Karpas-422 (cell line): ENCODE measurements at places on chromosomes 13 and 19. TPM values are rescaled to one million over a fixed set of nuclear protein-coding genes. Genes with fewer than 3 reads are reported as not detected.
A peak's percentile ranks its signal among the peaks of the same experiment; 100 is the strongest.

- DNase-seq: no peak
Observed at GRCh38 chr19:5396096-5396939, 55.7 kb upstream of the PTPRS start.

ZNF358 gene
- not detected in 2 replicates for total RNA-seq

- DNase-seq: no peak
Observed at GRCh38 chr13:50613356-50613831, 230.1 kb downstream of the DLEU7 start.

- DNase-seq: no peak
Observed at GRCh38 chr13:97548138-97548537, 114.2 kb downstream of the RAP2A start.

- DNase-seq: no peak
Observed at GRCh38 chr13:93290503-93290902, 63.9 kb downstream of the GPC6 start.

GRCh38 chr13:46166224-46166584 lies 15.8 kb downstream of the LCP1 start:
- peak; percentile 55 for DNase-seq

GNG7 gene
- 0.19 and 1.3 TPM in 2 replicates for total RNA-seq

DNA sequence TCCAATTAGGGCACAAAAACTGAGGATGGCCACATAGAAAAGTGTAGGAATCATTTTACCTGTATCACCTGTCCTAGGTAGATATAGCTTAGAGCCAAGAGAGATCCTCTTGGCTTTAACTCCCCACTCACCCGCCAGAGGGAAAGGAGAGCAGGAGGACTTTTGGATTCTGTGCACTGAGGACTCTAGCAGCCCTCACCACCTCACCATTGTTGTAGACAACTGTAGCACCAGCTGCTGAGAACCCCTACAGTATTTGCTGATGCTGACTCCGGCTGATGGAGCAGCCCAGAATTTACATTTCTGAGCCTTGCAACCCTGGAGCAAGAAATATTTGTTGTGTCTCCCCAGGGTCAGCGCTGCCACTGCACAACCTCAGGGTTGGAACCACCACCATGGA lies 2044.4 kb downstream of the OLFM4 start:
- DNase-seq: no peak

- DNase-seq: no peak
Observed at GRCh38 chr13:42652642-42653415, 78.9 kb downstream of the TNFSF11 start.

DNA sequence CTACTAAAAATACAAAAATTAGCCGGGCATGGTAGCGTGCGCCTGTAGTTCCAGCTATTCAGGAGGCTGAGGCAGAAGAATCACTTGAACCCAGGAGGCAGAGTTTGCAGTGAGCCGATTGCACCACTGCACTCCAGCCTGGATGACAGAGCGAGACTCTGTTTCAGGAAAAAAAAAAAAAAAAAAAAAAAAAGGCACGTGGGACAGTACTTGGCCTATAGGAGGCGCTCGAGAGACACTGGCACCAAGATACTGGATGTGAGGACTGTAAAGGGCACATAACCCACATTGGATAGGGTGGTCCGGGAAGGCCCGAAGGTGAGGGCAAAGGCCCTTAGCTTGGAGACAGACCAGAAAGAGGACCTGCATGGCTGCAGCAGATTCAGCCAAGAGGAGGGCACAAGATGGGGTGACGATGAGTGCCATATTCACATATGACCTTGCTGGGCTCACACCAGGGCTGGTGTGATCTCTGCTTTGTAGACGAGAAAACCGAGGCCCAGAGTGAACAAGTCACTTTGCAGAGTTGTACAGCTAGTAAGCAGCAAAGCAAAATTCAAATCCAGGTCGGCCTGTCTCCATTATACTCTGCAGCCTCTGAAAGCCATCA lies 89.4 kb downstream of the DPF1 start:
- peak; percentile 87 for DNase-seq

LHFPL6 gene
- total RNA-seq: not detected in 2 replicates

IGFL3 gene
- total RNA-seq: not detected in 2 replicates

GRCh38 chr13:59342400-59342799 lies 821.3 kb downstream of the DIAPH3 start:
- no peak for DNase-seq

- no peak for DNase-seq
Observed at GRCh38 chr13:36919833-36920615, at the start of gene SMAD9. Gene SMAD9 (minus strand): TSS chr13:36920238. CDS start chr13:36879689, 40,549 bp downstream.

C1QTNF9 gene
- total RNA-seq: not detected in 2 replicates

GRCh38 chr13:88622362-88622973 lies 951.3 kb downstream of the SLITRK5 start:
- DNase-seq: no peak

GRCh38 chr19:40612831-40613689 lies 11.9 kb downstream of the LTBP4 start:
- DNase-seq: peak; percentile 70

CYP4F12 gene
- total RNA-seq: not detected in 2 replicates

DNA sequence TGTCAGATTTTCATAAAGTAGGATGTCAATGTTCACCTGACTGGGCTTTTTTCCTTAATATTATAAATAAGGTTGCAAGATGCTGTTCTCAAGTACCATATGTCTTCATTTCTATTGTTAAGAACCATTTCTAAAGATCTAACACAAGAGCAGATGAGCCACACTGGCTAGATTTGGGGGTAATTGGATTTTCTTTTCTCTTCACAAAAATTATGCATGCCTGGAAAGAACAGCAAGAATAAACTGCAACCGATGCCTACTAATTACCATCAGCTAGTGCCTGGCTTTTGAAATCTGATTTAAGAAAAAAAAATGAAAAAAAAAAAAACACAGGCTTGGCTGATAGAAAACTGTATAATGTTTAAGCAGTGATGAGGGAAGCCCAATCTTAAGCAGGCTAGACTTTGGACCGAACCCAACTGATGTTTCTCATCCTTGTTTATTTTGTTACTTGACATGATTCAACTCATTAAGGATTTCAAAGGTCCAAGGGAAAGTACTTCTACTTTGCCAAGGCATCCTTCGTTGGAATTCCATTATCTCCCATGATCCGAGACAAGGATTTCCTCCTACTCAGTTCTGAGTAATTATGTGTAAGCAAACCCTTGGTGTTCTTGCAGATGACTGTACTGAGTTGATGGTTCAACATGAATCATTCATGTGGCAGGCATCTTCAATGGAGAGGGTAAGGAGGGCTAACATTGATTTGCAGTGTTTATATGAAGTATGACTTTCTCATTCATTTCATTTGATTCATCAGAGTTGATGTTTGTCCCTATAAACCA lies 300.5 kb downstream of the SPRY2 start:
- DNase-seq: no peak

GRCh38 chr13:111397202-111397880 lies 76.9 kb downstream of the TEX29 start:
- peak; percentile 21 for DNase-seq

DNA sequence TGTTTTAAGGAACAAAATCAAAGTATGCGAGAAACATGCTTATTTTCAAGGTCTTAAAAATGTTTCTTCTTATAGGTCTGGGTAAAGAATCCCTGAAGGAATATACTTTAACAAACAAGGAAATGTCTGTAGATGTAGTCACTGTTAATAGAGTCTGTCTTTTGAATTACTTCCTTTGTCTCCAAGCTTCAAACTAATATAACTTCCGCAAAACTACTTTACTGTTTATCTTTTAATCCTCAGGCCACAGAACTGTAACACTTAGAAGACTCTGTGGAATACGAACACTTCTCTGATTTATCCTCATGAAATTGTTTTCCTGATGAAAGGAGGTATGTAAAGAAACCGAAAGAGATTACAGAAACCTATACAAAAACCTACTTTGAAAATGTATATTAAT lies 316.0 kb downstream of the PCDH9 start:
- no peak for DNase-seq

PRTN3 gene
- total RNA-seq: not detected in 2 replicates

DNA sequence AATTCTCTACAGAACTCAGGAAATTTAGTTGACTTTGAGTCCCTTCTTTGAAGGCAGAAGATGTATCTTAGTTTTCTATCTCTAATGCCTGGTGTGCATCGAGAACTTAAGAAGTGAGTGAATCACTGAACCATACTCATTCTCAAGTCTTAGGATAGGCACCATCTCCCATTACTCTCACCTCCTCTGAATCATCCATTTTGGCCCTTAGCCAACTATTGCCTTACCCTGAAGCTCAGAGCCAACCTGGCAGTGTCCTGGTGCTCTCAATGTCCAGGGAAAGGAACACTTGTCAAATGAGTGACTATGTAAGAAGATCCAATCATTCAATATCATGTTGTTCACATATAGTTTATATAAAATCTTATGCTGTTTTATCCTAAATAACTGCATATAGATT lies 146.6 kb downstream of the RGCC start:
- no peak for DNase-seq

HAUS8 gene
- total RNA-seq: 17.6 and 20.4 TPM in 2 replicates

DNA sequence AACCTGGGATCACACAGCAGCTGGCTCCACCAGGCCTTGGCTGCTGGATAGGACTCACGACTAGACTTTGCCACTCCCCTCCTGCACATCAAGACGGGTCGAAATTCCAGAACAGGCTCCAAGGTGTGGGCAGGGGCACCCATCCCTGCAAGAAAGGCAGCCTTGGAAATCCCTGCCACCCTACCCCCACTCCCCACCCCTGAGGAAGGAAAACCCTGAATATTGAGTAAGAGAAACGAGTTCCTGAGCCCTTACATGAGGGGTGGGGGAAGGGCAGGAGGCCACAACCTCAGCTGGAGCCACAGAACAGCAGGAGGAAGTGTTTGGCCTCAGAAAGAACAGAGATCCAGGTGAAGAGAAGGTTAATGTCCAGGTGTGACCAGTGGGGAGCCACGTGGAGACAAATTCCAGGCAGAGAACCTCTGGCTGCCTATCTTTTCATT lies 20.1 kb downstream of the DEDD2 start:
- DNase-seq: no peak

CYP4F2 gene
- not detected in 2 replicates for total RNA-seq

- DNase-seq: no peak
Observed at GRCh38 chr13:96221471-96221870, 131.6 kb downstream of the HS6ST3 start.

NEK5 gene
- total RNA-seq: not detected in 2 replicates

DNA sequence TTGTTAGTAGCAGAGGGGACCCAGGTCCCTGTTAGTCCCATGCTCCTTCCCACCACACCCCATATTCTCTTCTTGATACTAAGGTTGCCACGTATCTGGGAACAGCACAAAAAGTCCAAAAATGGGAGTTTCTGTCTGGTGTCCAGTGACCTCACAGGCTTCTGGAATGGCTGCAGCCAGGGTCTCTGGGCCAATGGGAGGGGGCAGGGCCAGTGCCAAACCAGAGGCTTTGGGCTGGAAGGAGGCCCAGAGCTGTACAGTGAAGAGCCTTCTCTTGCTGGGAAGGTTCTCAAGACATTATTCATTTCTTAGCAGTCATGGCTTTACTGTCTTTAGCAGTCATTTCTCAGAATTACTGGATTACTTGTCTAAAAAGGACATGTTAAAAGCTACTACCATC lies 119.2 kb downstream of the FRY start:
- no peak for DNase-seq

- DNase-seq: no peak
Observed at GRCh38 chr19:57165846-57166245, 1.4 kb downstream of the DUXA start.

GRCh38 chr13:36154567-36155291 lies 23.5 kb upstream of the DCLK1 start:
- DNase-seq: no peak

ZNF563 gene
- 4.7 and 6.2 TPM in 2 replicates for total RNA-seq

DNA sequence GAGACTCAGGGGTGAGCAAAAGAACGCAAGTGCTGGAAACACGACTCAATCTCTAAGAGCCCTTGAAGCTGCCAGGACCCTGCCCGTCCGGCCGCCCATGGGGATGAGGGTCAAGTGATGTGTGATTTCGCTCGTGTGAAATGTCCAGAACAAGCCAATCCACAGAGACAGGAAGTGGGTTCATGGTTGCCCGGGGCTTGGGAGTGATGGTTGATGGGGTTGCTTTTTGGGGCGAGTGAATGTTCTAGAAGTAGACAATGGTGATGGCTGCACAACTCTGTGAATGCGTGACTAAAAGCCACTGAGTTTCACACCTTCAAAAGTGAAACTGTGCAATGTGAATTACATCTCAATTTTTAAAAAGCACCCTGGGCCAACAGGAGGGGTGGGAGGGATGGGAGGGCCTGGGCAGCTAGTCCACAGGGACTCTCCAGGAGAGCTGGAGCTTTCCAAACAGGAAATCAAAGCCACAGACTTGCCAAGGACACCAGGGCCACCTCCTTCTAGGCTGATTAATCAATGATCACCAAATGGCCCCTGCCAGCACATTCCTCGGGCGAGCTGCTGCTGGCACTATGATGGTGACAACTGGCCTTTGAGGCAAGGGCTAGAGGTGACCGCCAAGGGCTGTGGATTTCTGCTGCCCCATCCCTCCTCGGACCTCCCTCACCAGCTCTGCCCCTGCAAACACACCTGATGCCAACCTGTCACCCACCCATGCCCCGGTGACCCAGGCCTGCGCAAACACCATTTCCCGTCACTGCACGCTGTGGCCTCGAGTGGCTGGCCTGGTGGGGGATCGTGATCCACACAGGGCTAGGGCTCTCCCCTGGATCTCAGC lies 14.0 kb downstream of the DPP9 start:
- no peak for DNase-seq

BRME1 gene
- total RNA-seq: 0.47 TPM in 1 of 2 replicates, not detected in the other

DNA sequence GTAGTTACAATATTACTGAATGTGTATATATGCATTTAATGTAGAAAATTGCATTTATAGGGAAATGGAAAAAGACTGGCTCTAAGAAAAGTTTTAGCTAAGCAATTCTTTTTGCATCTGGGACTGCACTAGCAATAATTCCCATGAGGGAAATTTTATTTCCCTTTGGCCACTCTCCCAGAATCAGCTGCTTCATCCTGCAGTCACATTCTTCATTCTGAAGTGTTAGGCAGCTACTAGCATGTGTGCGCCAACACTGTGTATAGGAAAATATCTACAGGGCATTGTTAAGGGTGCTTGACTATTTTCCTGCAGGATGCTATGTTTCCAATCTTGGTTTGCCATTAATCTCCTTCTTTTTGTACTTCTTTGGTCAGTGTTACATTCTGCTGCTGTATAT lies 312.8 kb upstream of the PCDH20 start:
- DNase-seq: no peak

SIGLEC12 gene
- not detected in 2 replicates for total RNA-seq

SYMPK gene
- 28.3 and 75.2 TPM in 2 replicates for total RNA-seq

GRCh38 chr19:49850487-49851342 lies at the start of gene PTOV1:
Gene PTOV1 (plus strand): TSS chr19:49851159.
- DNase-seq: peak; percentile 98

DNA sequence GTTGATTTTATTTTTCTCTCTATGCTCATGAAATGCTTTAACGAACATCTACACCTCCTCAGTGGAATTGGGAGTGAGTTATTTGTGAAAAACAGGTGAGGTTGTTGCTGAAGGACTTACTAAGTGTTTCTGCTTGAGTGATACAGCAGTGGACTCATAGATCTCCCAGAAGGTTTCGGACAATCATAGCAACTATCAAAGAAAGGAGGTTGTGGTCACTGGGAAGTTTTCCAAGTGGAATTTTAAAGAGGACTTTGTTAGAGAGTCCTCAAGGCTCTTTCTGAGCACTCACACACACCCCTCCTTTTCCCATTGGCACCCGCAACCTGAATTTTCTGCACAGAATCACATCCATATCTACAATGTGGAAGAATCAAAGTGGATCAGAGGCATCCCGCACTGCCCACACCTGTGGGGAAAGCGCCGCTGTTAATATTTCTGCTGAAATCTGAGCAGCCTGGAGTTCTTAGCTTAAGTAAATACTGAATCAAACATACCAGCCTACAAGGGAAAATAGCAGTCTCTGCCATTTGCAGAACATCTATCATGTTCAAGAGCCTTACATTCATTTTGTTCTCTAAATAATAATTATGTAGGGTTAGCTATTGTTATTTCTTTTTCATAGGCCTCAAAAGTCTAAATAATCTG lies 719.4 kb downstream of the DIAPH3 start:
- DNase-seq: no peak
